COLO829 (cell line): ENCODE measurements at places on chromosomes 11 and 22.
A peak's percentile ranks its signal among the peaks of the same experiment; 100 is the strongest.

DNA sequence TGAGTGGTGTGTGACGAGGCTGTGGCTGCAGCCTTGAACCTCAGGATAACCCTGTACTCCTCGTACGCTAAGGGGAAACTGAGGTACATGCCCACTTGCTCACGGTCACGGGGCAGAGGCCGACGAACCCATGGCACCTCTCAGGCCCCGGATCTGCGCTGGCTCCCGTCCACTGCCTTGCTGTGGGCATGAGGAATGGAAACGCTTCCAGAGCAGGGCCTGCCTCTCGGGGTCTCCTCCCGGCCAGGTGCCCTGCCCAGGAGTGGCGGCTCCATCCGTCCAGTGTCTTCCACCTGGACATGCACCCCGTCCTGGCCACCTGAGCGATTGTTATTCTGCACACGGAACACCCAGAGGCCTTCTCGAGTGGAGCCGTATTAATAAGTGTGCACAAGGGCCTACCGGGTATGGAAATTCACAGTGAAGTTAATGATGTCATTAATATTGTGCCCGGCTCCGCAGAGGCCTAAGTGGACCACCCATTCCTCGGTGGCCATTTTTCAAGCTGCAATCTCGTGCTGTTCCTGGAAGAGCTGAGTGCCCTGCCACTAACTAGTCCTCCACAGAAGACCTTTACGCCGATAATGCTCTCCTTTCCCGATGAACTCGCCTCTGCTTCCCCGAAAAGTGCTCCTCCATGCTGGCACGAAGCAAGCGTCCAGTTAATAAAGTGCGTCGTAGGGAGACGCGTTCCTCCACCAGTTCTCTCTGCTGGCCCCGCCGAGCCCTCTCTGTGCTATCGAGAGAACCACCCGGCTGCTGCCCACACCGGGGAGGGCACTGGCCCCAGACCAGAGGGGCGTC lies 927.9 kb downstream of the BRD1 start:
- no peak for DNase-seq

- DNase-seq: no peak
These were observed 10.2 kb upstream of the PAX6 start for GRCh38 chr11:31821235-31821764.

DNA sequence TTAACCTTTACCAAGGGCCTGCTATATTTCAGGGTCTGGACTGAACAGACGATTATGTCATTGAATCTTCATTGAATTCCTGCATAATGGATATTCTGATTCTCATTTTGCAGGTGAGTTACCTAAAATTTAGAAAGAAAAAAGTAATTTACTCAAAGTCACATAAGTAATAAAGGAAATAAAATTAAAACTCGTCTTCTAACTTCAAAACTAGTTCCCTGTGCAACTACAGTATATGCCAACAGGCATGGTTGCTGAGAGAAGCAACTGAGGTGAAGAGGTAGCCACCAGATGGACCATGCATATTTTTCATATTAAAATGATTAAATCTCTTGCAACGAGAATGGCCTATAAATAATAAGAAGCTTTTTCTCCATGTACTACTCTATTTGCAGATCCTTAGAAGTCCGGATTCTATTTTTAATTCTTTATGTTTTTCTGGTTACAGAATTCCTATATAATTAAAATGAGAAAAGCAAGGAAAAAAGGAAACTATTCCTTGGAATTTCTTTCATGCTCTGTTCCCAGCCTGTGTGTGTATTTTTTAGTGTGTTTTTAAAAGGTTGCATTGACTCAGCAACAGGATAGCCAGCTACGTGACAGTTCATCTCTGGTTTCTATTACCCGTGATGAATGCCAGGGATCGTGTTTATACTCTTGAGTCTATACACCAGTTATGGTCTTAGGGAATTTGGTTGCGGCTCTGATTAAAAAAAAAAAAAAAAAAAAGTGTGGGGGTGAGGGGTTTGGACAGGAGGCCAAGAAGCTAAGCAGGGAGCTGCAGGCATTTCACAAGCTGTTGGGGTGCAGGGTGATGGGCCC lies 186.8 kb downstream of the ETS1 start:
- DNase-seq: no peak

GRCh38 chr11:75241036-75241905 lies 697 bp downstream of the TPBGL start:
- DNase-seq: peak; percentile 79

- peak; percentile 85 for DNase-seq
These were observed 43.2 kb downstream of the NEU3 start for GRCh38 chr11:75031771-75032549.

GRCh38 chr22:47540011-47540410 lies 777.6 kb downstream of the TBC1D22A start:
- no peak for DNase-seq

GRCh38 chr11:68950270-68950669 lies 30.5 kb downstream of the MRGPRD start:
- DNase-seq: no peak

- no peak for DNase-seq
These were observed at the start of gene SLC15A3 for GRCh38 chr11:60951904-60952741. SLC15A3 (minus strand) TSS chr11:60952176; CDS start chr11:60951551, 625 bp downstream.

DNA sequence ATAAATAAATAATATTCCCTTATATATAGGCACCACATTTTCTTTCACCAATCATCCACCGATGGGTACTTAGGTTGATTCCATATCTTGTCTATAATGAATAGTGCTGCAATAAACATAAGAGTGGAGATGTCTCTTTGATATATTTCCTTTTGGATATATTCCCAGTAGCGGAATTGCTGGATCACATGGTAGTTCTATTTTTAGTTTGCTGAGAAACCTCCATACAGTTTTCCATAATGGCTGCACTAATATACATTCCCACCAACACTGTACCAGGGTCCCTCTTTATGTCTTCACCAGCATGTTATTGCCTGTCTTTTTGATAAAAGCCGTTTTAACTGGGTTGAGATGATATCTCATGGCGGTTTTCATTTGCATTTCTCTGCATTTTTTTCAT lies 23.6 kb downstream of the PAMR1 start:
- DNase-seq: no peak

DNA sequence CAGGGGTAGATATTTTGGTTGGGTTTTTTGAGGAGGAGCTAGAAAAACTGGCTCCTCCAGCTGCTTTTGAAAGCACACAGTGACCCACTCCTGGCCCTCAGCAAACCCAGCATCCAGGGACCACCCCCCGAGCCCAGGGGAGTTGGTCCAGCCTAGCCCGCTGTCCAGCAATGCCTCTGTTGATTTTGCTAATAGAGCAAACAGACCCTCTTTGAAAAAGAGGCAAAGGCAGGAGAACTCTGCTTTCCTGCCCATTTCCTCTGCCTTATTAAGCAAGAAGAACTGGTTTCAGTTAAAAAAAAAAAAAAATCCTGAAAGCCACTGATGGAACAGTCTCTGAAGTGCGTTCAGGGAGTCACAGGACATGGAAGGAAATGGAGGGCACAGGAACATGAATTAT lies 25.3 kb downstream of the ABTB2 start:
- DNase-seq: no peak

DNA sequence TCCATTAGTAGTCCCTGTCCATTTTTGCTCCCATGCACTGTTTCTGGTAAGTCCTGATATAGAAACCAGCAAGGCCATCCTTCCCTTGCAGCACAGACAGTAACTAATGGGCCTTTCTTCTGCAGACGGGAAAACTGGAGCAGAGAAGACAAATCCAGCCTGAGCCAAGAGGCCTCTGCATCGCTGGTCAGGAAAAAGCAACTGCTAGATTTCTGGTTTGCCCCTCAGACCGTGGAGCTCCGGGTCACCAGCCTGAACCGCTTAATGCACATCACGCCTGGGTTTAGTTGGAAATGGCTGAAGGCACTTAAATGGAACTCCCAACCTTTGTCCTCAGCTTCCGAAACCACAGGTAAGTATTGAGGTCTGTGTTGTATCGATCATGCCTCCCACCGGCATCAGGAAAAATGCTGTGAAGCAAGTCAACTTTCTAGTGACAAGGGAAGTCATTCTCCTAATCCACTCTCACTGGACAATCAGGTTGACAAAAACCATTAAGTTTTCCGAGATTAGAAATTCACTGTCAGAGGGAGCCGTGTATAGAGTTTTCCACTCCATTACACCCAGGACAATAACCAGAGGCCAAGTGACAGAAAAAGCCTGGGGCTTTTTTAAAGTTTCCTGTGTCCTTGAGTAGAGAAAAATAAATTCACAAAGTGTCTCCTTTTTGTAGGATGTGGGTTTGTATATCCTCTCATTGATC lies 14.8 kb upstream of the LMO2 start:
- DNase-seq: no peak

- DNase-seq: no peak
These were observed 10.5 kb downstream of the CD3E start for GRCh38 chr11:118314988-118315411.

GRCh38 chr11:12286606-12287005 lies 90.8 kb upstream of the PARVA start:
- DNase-seq: no peak

DNA sequence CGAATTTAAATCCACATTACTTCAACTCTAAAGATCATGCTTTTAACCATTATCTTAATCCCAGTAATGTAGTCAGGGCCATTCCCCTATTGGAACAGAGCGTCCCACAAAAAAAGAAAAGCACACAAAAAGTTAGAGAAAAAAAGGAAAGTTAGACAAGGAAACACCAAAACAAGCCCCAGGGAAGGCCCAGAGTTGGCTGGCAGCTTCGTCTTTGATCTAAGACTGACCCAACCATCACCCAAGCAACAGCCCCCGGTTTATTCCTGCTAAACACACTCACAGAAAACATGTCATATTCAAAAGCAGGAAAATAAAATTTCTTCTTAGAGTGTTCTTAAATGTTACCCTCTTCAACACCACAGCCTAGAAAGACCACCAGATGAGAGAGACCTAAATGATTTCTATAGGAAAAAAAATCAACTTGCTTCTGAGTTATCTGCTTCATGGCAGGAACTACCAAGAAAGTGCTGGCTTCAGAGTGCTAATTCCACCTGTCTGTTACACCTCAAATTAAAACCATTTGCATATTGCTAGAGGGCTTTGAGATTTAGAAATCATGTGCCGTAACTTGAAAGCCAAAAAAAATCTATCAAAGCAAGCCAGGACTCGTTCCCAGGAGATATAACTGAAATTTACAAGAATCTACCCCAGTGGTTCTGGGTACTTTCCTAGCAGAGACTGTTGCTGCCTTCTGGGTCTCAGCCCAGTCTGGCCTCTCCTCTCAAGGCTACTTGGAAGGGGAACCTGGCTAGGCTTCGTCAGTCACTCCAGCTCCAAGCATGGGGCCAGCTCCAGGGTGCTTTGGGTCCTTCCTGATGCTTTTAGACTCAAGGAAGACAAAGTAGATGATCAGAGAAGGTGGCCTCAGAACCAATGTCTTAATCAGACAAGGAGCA lies 31.2 kb downstream of the POU2AF3 start:
- no peak for DNase-seq

DNA sequence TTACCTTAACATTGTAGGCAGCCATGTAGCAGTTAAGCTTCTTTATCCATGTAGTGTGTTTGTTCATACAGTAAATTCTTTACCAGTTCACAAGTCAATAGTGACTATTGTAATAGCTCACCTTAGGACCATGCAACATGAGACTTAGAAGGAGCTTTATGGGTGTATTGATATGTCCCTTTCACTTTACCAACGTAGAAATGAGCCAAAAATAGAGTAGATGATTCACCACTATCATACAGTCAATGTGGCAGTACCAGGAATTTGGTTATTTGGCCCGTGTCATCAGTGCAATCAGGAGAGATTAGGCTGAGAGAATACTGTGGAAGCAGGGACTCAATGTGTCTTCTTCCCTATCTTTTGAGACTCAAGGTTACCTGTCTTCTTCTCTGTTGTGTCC lies 4.7 kb downstream of the ZDHHC13 start:
- no peak for DNase-seq

DNA sequence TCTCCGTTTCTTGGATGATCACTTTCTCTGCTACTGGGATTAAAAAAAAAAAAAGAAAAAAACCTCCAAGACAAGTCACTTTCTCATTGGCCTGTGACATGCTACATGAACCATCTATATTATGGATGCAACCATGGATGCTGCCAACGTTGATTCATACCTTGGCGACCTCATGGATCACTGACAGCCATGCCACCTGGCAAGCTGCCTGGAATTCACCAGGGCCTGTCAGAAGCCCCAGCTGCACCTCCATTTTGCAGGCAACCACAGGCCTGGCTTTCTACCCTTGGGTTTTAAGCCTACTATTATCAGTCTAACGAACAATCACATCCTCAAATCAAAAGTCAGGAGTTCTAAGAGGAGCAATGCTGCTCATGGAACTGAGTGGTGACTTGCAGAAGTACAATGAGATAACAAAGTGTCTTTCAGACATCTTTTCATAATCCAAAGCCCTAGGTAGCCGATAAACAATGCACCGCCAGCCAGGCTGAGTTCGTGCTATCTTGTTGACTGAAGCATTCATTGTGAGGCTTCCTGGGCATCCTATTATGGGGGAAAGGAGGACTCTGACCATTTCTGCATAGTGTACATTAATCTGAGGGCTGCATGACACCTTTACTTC lies 48.0 kb upstream of the CADM1 start:
- DNase-seq: no peak

GRCh38 chr11:62133328-62134065 lies 9.7 kb downstream of the INCENP start:
- DNase-seq: no peak

- no peak for DNase-seq
These were observed 54.5 kb downstream of the PACS1 start for GRCh38 chr11:66124564-66124963.

- DNase-seq: no peak
These were observed 860.8 kb downstream of the TBC1D22A start for GRCh38 chr22:47623066-47623762.

- no peak for DNase-seq
These were observed 28.5 kb downstream of the DSCAML1 start for GRCh38 chr11:117768506-117768905.

- no peak for DNase-seq
These were observed 21.2 kb downstream of the A4GALT start for GRCh38 chr22:42699281-42699975.

DNA sequence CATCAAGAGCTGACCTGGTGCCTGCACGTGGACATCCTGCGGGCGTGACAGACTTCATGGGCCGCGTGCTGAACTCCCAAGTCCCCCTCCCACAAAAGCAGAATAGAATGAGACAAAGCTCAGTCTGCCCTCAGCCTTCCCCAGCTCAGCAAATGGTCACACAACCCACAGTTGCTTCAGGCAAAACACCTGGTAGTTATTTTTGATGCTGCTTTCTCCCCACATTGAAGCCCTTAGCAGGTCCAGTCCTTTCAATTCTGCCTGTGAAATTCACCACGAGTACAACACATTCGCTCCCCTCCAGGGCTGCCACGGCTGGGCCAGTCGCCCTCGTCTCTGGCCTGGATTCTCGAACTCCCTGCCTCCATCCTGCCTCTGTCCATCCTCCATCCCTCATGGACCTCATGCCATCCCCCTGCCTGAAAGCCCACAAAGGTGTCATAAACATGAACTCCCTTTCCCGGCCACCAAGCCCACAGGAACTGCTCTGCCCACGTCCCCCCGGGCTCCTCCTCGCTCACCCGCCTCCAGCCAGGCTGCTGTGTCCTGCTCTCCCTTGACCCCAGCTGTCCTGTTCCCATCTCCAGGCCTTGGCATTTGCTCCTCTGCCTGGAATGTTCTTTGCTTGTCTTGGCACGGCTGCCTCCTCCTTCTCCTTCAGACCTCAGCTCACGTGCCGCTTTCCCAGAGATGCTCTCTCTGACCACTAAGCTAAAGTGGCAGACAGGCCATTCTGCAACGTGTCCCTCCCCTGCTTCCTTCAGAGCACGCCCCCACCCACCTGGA lies 42.1 kb downstream of the SCUBE1 start:
- DNase-seq: no peak

- no peak for DNase-seq
These were observed 189.6 kb upstream of the SYN3 start for GRCh38 chr22:33247758-33248157.

- no peak for DNase-seq
These were observed 14.4 kb downstream of the KCNQ1 start for GRCh38 chr11:2459016-2459725.
